ENCODE measurements at places on chromosomes 6 and 20.

DNA sequence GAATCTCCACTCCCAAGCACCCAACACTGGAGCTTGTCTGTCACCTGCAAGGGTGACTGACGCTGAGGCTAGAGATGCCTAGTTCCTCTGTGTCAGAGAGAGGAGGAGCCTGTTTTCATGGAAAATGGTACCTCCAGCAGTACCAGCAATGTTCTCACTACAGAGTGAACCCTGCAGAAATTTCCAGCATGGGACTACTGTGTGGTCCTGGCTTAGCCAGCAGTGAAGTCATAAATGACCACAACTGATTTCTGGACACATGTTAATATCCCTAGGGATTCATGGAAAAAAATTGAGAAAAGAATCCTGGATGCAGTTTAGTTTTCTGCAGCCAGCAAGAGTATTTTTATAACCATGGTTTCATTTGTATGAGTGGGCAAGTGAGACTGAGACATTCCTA is 468.1 kb downstream of the CD83 start:
- no peak for DNase-seq

GRCh38 chr6:44470746-44471145 is 83.2 kb downstream of the CDC5L start:
- DNase-seq: no peak

- DNase-seq: no peak
These were observed 210.5 kb upstream of the SHLD1 start for GRCh38 chr20:5539691-5540090.

GRCh38 chr20:14312001-14312400 is 25.4 kb downstream of the FLRT3 start:
- DNase-seq: no peak

GRCh38 chr6:42200035-42200434 is 5.3 kb upstream of the GUCA1B start:
- DNase-seq: no peak

DNA sequence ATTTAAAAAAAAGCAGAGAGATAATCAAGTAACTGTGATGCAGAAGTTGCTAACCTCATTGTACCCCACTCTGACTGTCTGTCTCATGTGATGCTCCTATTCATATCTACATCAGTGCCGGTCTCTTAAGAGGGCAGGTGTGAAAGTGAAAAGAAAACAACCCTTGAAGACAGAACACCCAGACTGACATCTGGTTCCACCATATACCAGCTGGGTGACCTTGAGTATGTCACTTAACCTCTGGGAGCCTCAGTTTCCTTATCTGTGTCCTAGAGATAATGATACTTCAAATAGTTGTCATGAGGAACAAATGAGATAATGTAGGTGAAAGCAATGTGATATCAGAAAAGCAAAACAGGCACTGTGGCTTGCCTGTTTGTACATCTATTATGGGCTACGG is 426.8 kb upstream of the SOX4 start:
- DNase-seq: no peak

DNA sequence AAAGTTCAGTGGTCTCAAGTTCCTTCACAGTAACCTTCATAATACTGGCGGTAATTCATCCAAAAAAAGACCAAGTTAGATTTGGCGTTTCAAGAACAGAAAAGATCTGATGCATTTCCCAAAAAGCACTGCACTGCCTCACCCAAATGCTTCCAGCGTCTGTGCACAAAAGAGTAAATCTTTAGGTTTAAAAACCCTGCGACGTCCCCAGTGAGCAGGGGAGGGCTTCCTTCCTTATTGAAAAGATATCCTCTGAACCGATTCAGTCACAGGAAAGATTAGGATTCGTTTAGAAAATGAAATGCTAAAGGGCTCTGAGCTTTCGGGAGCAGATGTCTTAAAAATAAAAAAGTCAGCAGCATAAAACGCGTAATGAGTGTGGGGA is 654 bp downstream of the TBC1D7 start:
- DNase-seq: no peak

DNA sequence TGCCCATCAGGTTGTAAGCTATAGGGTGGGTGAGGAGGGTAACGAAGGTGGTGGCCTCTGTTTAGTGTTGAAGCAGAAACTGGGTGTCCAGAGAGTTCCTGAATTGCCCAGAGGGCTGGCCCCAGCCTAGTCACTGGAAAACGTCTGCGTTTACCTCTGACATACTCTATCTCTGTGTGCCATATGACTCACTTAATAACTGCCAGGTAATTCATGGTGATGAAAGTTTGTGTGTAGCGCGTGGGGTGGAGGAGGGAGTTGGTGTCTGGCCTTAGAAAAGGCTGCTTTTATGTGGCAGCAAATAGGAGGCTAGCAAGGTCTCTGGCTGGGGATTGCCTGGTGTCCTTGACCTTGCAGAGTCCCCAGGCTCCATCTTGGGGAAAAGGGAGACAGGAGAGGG is 47.3 kb downstream of the SLC35D3 start:
- DNase-seq: no peak

- no peak for DNase-seq
These were observed 5.7 kb downstream of the PRR3 start for GRCh38 chr6:30562470-30563425.

DNA sequence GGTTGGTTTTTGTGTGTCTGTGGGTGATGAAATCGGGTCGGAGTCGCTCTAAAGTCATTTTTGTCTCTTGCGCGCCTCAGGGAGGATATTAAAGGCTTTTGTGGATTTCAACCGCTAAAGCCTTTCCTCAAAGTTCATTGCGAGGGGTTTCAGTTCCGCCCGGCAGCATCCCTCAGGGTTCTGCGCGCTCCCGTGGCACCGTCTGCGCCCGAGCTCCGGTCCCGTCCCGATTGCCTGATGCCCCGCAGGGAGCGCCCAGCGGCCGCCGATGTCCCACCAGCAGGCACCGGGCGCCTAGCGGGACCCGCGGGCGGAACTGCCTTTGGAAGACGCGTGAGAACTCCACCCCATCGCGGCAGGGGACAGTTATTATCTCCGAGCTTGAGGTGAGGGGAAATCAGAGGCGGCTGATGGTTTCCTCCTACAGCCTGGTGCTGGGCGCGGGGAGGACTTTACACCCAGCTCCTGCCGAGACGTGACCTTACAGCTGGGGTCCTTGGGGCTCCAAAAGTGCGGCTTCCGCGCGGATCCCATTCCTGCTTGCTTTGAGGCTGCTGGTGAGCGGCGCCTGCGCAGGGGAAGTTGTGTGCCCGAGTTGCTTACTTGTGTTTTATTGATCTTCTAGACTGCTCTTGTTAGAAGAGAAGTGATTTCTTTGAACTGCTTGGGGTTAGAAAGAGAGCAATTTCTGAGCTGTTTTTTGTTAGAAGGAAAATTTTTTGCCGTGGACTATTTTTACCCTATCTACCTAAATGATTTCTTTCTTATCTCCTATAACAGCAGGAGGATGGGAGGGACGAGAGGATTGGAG is 27.1 kb downstream of the ULBP1 start:
- DNase-seq: no peak

GRCh38 chr6:147950623-147950987 is 392.0 kb upstream of the SASH1 start:
- no peak for DNase-seq

- DNase-seq: no peak
These were observed 89.6 kb downstream of the MRAP2 start for GRCh38 chr6:84123186-84123585.

GRCh38 chr6:155121699-155122098 is 126.6 kb downstream of the TIAM2 start:
- no peak for DNase-seq
